ENCODE measurements at places on chromosomes 2 and 18.

DNA sequence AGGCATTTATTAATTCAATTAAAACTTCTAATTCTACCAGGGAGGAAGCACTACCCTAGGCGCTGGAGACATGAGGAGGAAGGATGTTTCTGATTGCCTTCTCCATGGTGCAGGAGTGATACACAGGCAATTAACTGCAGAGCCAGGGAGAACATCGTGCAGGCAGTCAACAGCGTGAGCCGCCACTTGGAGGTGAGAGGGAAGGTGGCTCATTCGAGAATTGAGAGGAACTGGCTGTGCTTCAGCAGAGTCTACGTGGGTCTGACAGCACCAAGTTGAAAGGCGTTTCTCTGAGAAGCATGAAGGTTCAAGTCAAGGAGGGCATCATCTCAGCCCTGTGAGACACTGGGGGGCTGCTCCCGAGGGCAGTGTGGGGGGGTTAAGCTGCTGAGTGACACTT, 388.7 kb upstream of the MYT1L start:
- no peak for DNase-seq

- no peak for DNase-seq
These were observed 11.2 kb downstream of the CWC22 start for GRCh38 chr2:179995741-179996515.

- no peak for DNase-seq
These were observed 18.1 kb downstream of the CCDC141 start for GRCh38 chr2:179031731-179032408.

DNA sequence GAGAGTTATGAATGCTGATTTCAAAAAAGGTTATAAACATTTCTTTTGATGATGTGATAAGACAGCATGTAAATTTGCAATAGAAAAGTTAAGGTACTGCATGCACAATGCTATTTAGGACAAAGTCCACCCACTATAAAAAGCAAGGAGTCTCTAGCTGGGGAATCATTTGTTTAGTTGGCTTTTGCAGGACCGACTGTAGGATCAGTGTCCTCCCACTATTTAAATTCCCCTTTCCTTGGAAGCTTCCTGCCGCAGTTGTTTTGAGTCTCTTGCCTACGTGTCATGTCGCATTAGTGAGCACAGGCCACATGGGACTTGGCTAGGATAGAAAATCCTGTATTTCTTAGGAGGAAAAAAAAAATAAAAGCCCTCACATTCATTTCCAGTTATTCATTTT, 13.1 kb downstream of the QPCT start:
- DNase-seq, result no peak

DNA sequence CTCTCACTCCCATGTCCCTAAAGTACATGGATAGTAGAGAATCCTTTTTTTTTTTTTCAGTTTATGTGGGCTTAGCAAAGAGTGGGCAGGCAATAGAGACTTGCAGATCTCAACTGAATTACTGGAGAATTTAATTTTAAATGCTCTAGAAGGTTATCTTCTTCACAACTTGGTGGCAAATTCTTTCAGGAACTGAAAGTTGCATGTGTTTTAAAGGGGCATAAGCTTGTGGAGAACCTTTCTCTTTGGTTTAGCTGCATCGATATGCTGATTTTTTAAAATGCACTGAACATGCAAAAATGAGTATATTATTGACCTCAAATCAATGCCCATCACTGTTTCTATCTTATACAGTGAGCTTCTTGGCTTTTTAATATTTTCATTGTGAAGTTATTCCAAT, 24.9 kb upstream of the GALNT3 start:
- DNase-seq, result no peak

GRCh38 chr2:143125717-143126116, 3.5 kb upstream of the ARHGAP15 start:
- no peak for DNase-seq

All from activated T-cell treated with anti-CD3 and anti-CD28 coated beads for 1 hour (primary cell).